ENCODE measurements at places on chromosomes 1 and 21. TPM values are rescaled to one million over a fixed set of nuclear protein-coding genes. Genes with fewer than 3 reads are reported as not detected.

KRTAP19-1 gene
- not detected for total RNA-seq

WNT3A gene
- total RNA-seq, result not detected

CITED4 gene
- total RNA-seq, result 24.3 TPM

SPRR1A gene
- not detected for total RNA-seq

CHIA gene
- not detected for total RNA-seq

COL8A2 gene
- 3.0 TPM for total RNA-seq

FNDC7 gene
- total RNA-seq, result 0.48 TPM

ASPM gene
- 1.1 TPM for total RNA-seq

TSTD1 gene
- 104 TPM for total RNA-seq

WNT2B gene
- 0.43 TPM for total RNA-seq

FCRL6 gene
- total RNA-seq, result not detected

SERTAD4 gene
- 0.72 TPM for total RNA-seq

PDPN gene
- 3.8 TPM for total RNA-seq

TMEM183A gene
- 139 TPM for total RNA-seq

AIRE gene
- total RNA-seq, result not detected

LCE1A gene
- not detected for total RNA-seq

LUZP1 gene
- 14.7 TPM for total RNA-seq

NCF2 gene
- total RNA-seq, result 52.6 TPM

GSTM1 gene
- 0.96 TPM for total RNA-seq

STUM gene
- not detected for total RNA-seq

C8B gene
- total RNA-seq, result not detected

KIF26B gene
- 3.1 TPM for total RNA-seq

PLA2G5 gene
- total RNA-seq, result not detected

F3 gene
- total RNA-seq, result 791 TPM

CTSS gene
- total RNA-seq, result 1.7 TPM

KCNT2 gene
- total RNA-seq, result 0.21 TPM

LAMC1 gene
- total RNA-seq, result 146 TPM

GJC2 gene
- 1.7 TPM for total RNA-seq

RNF2 gene
- total RNA-seq, result 22.9 TPM

TRIM46 gene
- total RNA-seq, result 3.4 TPM

GJA8 gene
- not detected for total RNA-seq

CFHR1 gene
- not detected for total RNA-seq

GJA9 gene
- 0.24 TPM for total RNA-seq
